ENCODE measurements at places on chromosomes 12 and 14.

GRCh38 chr12:857611-858010 is 91.9 kb downstream of the RAD52 start:
- DNase-seq, result peak; percentile 43

- no peak for DNase-seq
Measured at GRCh38 chr14:101950516-101951215, 13.7 kb upstream of the DYNC1H1 start.

GRCh38 chr14:26730929-26731618 is 133.2 kb upstream of the NOVA1 start:
- DNase-seq, result peak; percentile 50

DNA sequence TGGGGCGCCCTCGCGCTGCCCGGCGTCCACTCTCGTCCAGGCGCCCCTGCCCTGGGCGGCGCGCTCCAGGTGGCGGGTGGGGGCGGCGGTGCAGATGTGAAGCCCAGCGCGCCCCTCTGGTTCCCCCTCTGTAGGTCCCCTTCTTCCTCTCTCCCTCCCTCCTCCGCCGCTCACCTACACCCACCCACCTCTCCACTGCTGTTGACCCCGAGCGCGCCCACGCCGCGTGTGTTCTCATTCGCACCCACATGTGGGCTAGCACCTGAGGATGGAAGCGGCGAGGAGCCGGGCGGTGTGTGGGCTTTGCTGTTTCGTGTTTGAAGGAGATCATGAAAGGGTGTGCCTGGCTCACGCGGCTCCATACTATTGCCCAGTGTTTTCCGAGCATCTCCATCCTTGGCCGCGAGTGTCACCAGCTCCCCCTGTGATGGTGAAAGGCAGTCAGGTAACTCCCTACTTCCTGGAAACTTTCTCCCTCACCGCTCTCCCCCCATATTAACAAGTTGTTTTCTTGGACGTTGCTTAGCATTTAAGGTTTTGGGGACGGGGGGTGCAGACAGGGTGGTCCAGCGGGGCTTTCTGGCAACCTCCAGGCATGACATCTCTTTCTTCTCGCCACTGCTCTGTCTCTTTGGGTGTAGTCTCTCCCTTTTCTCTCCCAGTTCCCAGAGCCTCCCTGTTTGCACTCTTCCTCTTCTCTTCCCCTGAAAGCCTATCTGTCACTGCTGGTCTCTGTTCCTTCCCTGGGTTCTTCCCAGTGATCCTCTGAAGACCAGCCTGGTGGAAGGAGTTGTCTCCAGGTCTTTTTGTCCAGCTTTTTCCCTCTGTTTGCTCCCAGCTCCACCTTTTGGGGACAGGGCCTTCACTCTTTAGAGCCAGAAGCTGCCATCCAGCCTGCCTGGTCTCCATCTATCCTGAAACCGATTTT is 1.6 kb downstream of the CACNA1C start:
- peak; percentile 44 for DNase-seq

- no peak for DNase-seq
Measured at GRCh38 chr14:105629886-105630215, 103.5 kb downstream of the TMEM121 start.
